GM12878 (cell line): ENCODE measurements at places on chromosomes 13 and 19. TPM values are rescaled to one million over a fixed set of nuclear protein-coding genes. Genes with fewer than 3 reads are reported as not detected.

Gene RNF225
- not detected in 2 replicates for polyA plus RNA-seq

Gene TEKTIP1
- polyA plus RNA-seq = 0.45 TPM in 1 of 2 replicates, not detected in the other

Gene SELENOW
- 100 and 106 TPM in 2 replicates for polyA plus RNA-seq

Gene FPR1
- not detected in 2 replicates for polyA plus RNA-seq

Gene PSG11
- polyA plus RNA-seq = not detected in 2 replicates

Gene SBSN
- polyA plus RNA-seq = 0.42 TPM in 1 of 2 replicates, not detected in the other

Gene IRGC
- polyA plus RNA-seq = not detected in 2 replicates

Gene TMC4
- 0.74 TPM in 2 replicates for polyA plus RNA-seq

Gene ACTMAP
- 16.1 and 16.8 TPM in 2 replicates for polyA plus RNA-seq

Gene DOHH
- 19.0 and 23.5 TPM in 2 replicates for polyA plus RNA-seq

Gene METTL21C
- polyA plus RNA-seq = 0.19 TPM in 1 of 2 replicates, not detected in the other

Gene TMPRSS9
- 0.15 and 0.24 TPM in 2 replicates for polyA plus RNA-seq

Gene SUGP1
- polyA plus RNA-seq = 61.4 and 70.2 TPM in 2 replicates

Gene SLC6A16
- 0.57 TPM in 1 of 2 replicates, not detected in the other for polyA plus RNA-seq

Gene KANK3
- 0.62 and 0.83 TPM in 2 replicates for polyA plus RNA-seq

Gene TMEM38A
- polyA plus RNA-seq = 17.1 and 22.2 TPM in 2 replicates

Gene KIR3DL2
- polyA plus RNA-seq = not detected in 2 replicates

Gene CYP4F2
- polyA plus RNA-seq = 0.59 and 0.82 TPM in 2 replicates

Gene SOHLH2
- polyA plus RNA-seq = not detected in 2 replicates

Gene PGLYRP1
- not detected in 2 replicates for polyA plus RNA-seq

Gene LRFN3
- polyA plus RNA-seq = 2.1 and 2.6 TPM in 2 replicates

Gene PRTN3
- not detected in 2 replicates for polyA plus RNA-seq

Gene LAIR2
- polyA plus RNA-seq = not detected in 2 replicates

Gene ARL11
- polyA plus RNA-seq = 5.3 and 5.8 TPM in 2 replicates

Gene CEACAM20
- not detected in 2 replicates for polyA plus RNA-seq

Gene PSG3
- not detected in 2 replicates for polyA plus RNA-seq

Gene DAND5
- 0.13 TPM in 1 of 2 replicates, not detected in the other for polyA plus RNA-seq

Gene CRX
- not detected in 2 replicates for polyA plus RNA-seq

Gene ADAMTS10
- polyA plus RNA-seq = 0.15 TPM in 1 of 2 replicates, not detected in the other

Gene EID2B
- polyA plus RNA-seq = 4.3 and 5.9 TPM in 2 replicates

Gene SIGLEC9
- not detected in 2 replicates for polyA plus RNA-seq

Gene LGALS14
- polyA plus RNA-seq = 3.6 and 5.1 TPM in 2 replicates

Gene AP1M2
- not detected in 2 replicates for polyA plus RNA-seq

Gene SLITRK1
- polyA plus RNA-seq = 0.73 and 0.78 TPM in 2 replicates

Gene GRAMD1A
- polyA plus RNA-seq = 34.4 and 37.9 TPM in 2 replicates

Gene NFILZ
- polyA plus RNA-seq = not detected in 2 replicates

Gene SIGLEC14
- 7.1 and 7.5 TPM in 2 replicates for polyA plus RNA-seq

Gene ZNF780B
- polyA plus RNA-seq = 7.9 and 9.0 TPM in 2 replicates

Gene FUT6
- not detected in 2 replicates for polyA plus RNA-seq
